ENCODE measurements at places on chromosomes 2 and 18. TPM values are rescaled to one million over a fixed set of nuclear protein-coding genes. Genes with fewer than 3 reads are reported as not detected.

DNA sequence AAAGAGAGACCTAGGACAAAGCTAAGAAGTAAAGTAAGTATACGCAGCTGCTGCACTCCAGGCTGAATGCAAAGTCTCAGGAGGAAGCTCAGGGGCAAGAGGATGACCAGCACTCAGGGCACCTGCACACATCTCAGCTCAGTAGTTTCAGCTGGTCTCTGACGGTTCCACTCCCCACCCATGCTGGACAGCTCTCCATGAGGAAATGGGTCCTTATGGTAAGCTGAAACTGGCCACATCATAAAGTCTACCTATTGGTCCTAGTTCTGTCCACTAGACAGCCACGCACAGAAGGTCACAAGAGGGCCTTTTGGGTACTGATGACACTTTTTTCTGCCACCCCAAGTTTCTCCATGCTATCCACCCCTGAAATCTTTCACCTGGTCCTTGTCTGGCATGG is 215.3 kb downstream of the TTC32 start:
- no peak overlapping the region for H3K27ac ChIP-seq
- H3K36me3 ChIP-seq: no peaks in the 10 kb centered on the region
- no peaks in the 10 kb centered on the region for H3K4me1 ChIP-seq
- peaks cover 5% of the 10 kb centered on the region for H3K27me3 ChIP-seq
- H3K4me3 ChIP-seq: no peak overlapping the region

The MAL gene
- not detected for total RNA-seq

The CDK15 gene
- not detected for total RNA-seq

The MC2R gene
- total RNA-seq: not detected

DNA sequence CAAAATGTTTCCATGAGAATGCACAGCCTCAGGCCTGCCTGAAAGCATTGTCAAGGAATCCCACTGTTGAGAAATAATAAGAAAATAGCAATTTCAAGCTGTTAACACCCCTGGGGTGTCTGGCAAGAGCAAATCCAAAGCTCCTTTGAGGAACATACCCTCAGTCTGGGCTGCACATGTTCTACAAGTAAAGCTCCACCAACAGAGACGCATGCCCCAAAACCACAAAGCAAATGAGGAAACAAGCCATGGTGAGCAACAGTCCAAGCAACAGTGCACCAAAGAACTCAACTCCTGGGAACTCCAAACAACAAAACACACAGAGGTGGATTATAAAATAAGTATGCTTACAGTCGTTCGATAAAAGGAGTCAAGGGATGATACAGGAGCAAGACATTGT is 40.3 kb downstream of the CYP27C1 start:
- peaks cover 8% of the 10 kb centered on the region for H3K4me1 ChIP-seq
- H3K36me3 ChIP-seq: peaks cover 2% of the 10 kb centered on the region
- peaks cover 5% of the 10 kb centered on the region for H3K27me3 ChIP-seq

The ALPG gene
- total RNA-seq: not detected

The IDH1 gene
- 171 TPM for total RNA-seq

GRCh38 chr2:1672738-1673137 is 71.6 kb downstream of the PXDN start:
- H3K27ac ChIP-seq: no peak overlapping the region
- no peak for DNase-seq
- H3K4me1 ChIP-seq: peaks cover 18% of the 10 kb centered on the region
- no peak overlapping the region for H3K4me3 ChIP-seq

GRCh38 chr2:206873423-206873822 is 65.9 kb upstream of the CPO start:
- H3K27me3 ChIP-seq: no peaks in the 10 kb centered on the region
- no peak overlapping the region for H3K4me3 ChIP-seq
- H3K36me3 ChIP-seq: no peaks in the 10 kb centered on the region
- DNase-seq: no peak
- H3K4me1 ChIP-seq: no peaks in the 10 kb centered on the region

- H3K36me3 ChIP-seq: peaks cover 23% of the 10 kb centered on the region
- H3K4me3 ChIP-seq: no peak overlapping the region
- no peak overlapping the region for H3K27ac ChIP-seq
- no peak for DNase-seq
These were observed 61.9 kb upstream of the EPB41L5 start for GRCh38 chr2:119950966-119951365.

DNA sequence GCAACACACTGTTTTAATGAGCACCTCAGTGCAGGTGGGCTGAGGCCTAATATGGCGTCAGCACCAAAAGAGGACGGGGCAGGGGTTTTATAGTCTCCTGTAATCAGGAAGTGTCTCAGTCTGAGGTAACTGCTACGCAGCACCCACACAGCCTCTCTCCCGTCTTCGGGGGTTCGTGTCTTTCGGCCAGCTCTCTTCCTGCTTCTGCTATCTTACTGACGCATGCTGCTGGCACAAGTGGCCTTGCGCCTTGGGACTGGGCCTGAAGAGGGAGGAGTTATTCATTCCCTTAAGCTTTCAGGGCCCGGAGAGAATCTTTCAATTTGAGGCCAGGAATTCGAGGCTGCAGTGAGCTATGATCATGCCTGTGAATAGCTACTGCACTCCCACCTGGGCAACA is 14.5 kb upstream of the PAPOLG start:
- H3K27me3 ChIP-seq: peaks cover 2% of the 10 kb centered on the region
- peaks cover 5% of the 10 kb centered on the region for H3K4me1 ChIP-seq
- no peak overlapping the region for H3K27ac ChIP-seq
- DNase-seq: no peak

- H3K4me1 ChIP-seq: peaks cover 6% of the 10 kb centered on the region
- peaks cover 3% of the 10 kb centered on the region for H3K36me3 ChIP-seq
- H3K4me3 ChIP-seq: no peak overlapping the region
- no peak overlapping the region for H3K27ac ChIP-seq
These were observed 2.0 kb downstream of the NHEJ1 start for GRCh38 chr2:219158586-219158985.

- H3K4me3 ChIP-seq: no peak overlapping the region
- peaks cover 3% of the 10 kb centered on the region for H3K27me3 ChIP-seq
- no peak overlapping the region for H3K27ac ChIP-seq
- DNase-seq: no peak
- peaks cover 6% of the 10 kb centered on the region for H3K4me1 ChIP-seq
These were observed 189.3 kb upstream of the MYT1L start for GRCh38 chr2:2520401-2520811.

GRCh38 chr18:58829263-58829662 is 35.4 kb upstream of the ZNF532 start:
- H3K4me1 ChIP-seq: peaks cover 4% of the 10 kb centered on the region
- DNase-seq: no peak
- no peak overlapping the region for H3K27ac ChIP-seq
- no peaks in the 10 kb centered on the region for H3K27me3 ChIP-seq
- no peak overlapping the region for H3K4me3 ChIP-seq

GRCh38 chr2:238030422-238031155 is 30.2 kb upstream of the SCLY start:
- no peaks in the 10 kb centered on the region for H3K4me1 ChIP-seq
- DNase-seq: no peak
- no peak overlapping the region for H3K4me3 ChIP-seq
- H3K36me3 ChIP-seq: peaks cover 33% of the 10 kb centered on the region

- H3K4me3 ChIP-seq: no peak overlapping the region
- H3K36me3 ChIP-seq: peaks cover 7% of the 10 kb centered on the region
- no peaks in the 10 kb centered on the region for H3K4me1 ChIP-seq
- H3K27ac ChIP-seq: no peak overlapping the region
- no peak for DNase-seq
These were observed 797.8 kb downstream of the CCDC85A start for GRCh38 chr2:56981554-56981953.

GRCh38 chr2:53778536-53779162 is 8.1 kb downstream of the ASB3 start:
- DNase-seq: no peak
- peaks cover 3% of the 10 kb centered on the region for H3K36me3 ChIP-seq
- H3K27me3 ChIP-seq: no peaks in the 10 kb centered on the region
- no peak overlapping the region for H3K27ac ChIP-seq
- no peaks in the 10 kb centered on the region for H3K4me1 ChIP-seq
- no peak overlapping the region for H3K4me3 ChIP-seq

GRCh38 chr2:1690056-1690775 is 54.1 kb downstream of the PXDN start:
- no peak overlapping the region for H3K27ac ChIP-seq
- no peak overlapping the region for H3K4me3 ChIP-seq
- H3K4me1 ChIP-seq: peaks cover 43% of the 10 kb centered on the region

DNA sequence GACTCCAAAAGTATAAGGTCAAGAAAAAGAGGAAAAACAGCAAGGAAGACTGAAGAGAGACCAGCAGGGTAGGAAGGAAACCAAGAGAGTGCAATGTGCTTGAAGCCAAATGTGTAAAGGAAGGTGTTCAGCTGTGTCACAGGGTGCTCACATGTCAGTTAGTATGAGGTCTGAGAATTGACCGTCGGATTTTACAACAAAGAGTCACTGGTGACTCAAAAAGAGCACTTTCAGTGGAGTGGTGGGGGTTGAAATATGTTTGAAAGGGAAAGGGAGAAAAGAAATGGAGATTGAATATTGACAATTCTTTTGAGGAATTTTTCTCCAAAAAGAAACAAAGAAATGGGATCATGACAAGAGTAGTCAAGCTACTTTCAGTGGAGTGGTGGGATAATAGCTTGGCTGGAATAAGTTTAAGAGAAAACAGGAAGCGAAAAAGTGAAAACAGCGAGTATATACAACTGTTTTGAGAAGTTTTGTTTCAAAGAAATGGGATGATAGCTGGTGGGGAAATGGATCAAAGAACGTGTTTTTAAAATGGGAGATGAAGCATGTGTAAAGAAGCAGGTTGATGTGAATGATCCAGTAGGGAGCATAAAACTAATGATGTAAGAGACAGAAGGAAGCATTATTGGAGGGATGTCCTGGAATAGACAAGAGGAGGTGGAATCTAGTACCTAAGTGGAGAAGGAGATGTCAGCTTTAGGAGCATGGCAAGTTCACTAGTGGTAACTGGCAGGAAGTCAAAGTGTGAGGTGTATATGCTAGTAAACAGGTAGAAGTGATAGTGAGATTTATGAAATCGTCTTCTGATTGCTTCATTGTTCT is 3.6 kb upstream of the TSPYL6 start:
- DNase-seq: no peak
- H3K27me3 ChIP-seq: peaks cover under 1% of the 10 kb centered on the region
- H3K36me3 ChIP-seq: no peaks in the 10 kb centered on the region
- no peak overlapping the region for H3K4me3 ChIP-seq
- no peaks in the 10 kb centered on the region for H3K4me1 ChIP-seq

- H3K36me3 ChIP-seq: no peaks in the 10 kb centered on the region
- DNase-seq: no peak
- peaks cover 1% of the 10 kb centered on the region for H3K27me3 ChIP-seq
These were observed 1600.7 kb upstream of the ACVR2A start for GRCh38 chr2:146244131-146244530.

DNA sequence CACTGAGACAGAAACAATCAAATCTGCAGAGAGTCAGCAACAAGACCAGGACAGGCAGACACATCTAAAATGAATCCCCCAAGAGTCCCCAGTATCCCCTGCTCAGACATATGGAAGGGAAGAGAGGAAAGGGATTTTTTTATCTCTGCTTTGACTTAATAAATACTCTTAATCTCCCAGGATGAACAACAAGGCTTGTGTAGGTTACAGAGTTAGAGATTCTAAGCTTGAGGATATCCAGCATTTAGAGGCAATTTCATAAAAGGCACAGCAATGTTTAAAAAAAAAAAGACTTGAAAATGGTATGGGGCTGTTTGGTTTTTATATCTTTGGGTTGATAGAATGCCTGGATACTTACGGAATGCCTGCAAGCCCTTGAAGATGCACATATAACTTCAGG is 199.9 kb downstream of the ARL4C start:
- no peaks in the 10 kb centered on the region for H3K27me3 ChIP-seq
- no peak overlapping the region for H3K27ac ChIP-seq
- H3K4me1 ChIP-seq: peaks cover 2% of the 10 kb centered on the region
- H3K36me3 ChIP-seq: no peaks in the 10 kb centered on the region

- peaks cover 6% of the 10 kb centered on the region for H3K36me3 ChIP-seq
- H3K27me3 ChIP-seq: no peaks in the 10 kb centered on the region
- no peak overlapping the region for H3K4me3 ChIP-seq
- no peak overlapping the region for H3K27ac ChIP-seq
- no peak for DNase-seq
- no peaks in the 10 kb centered on the region for H3K4me1 ChIP-seq
These were observed 19.1 kb upstream of the ACMSD start for GRCh38 chr2:134819334-134819733.

DNA sequence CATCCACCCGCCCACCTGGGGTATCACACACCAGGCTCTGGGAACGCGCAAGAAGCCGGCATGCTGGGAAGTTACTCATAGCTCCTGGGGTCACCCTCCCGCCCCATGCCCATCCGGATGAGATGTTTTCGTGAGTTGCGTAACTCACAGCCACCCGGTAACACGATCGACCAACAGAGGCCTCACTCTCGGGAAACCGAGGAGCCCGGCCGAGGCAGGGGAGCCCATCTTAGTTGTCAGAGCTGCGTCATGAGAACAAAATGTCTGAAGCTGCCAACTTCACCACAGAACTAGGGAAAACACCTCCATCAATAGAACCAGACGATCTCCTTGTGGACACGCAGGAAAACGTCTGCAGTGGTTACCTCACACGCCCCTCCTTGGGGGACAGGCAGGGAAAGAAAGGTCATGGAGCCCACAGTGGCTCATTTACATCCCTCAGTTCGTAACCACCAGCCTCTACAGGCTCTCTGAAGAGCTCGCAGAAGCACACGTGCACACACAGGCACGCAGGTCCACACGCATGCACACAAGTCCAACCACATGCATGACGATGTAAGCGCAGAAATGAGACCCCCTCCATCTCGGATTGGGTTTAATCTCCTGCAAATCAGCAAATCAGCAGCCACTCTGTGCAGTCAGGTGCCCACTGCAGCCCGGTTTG is 26.2 kb downstream of the ADI1 start:
- no peaks in the 10 kb centered on the region for H3K36me3 ChIP-seq
- H3K27ac ChIP-seq: no peak overlapping the region
- peaks cover 4% of the 10 kb centered on the region for H3K4me1 ChIP-seq
- no peak for DNase-seq
- peaks cover 5% of the 10 kb centered on the region for H3K27me3 ChIP-seq

GRCh38 chr2:62407401-62407800 is 98.6 kb downstream of the TMEM17 start:
- no peak overlapping the region for H3K4me3 ChIP-seq
- H3K36me3 ChIP-seq: no peaks in the 10 kb centered on the region
